Fibroblast of the aortic adventitia (primary cell): ENCODE measurements at places on chromosomes 7 and 10. TPM values are rescaled to one million over a fixed set of nuclear protein-coding genes. Genes with fewer than 3 reads are reported as not detected.
A peak's percentile ranks its signal among the peaks of the same experiment; 100 is the strongest.

SP4 gene
- 1.6 and 17.0 TPM in 2 replicates for total RNA-seq

XRCC2 gene
- 1.1 and 8.1 TPM in 2 replicates for total RNA-seq

NCOA4 gene
- 187 and 585 TPM in 2 replicates for total RNA-seq

SFTPA1 gene
- total RNA-seq, result not detected in 2 replicates

MYPN gene
- total RNA-seq, result 0.08 and 1.7 TPM in 2 replicates

DNA sequence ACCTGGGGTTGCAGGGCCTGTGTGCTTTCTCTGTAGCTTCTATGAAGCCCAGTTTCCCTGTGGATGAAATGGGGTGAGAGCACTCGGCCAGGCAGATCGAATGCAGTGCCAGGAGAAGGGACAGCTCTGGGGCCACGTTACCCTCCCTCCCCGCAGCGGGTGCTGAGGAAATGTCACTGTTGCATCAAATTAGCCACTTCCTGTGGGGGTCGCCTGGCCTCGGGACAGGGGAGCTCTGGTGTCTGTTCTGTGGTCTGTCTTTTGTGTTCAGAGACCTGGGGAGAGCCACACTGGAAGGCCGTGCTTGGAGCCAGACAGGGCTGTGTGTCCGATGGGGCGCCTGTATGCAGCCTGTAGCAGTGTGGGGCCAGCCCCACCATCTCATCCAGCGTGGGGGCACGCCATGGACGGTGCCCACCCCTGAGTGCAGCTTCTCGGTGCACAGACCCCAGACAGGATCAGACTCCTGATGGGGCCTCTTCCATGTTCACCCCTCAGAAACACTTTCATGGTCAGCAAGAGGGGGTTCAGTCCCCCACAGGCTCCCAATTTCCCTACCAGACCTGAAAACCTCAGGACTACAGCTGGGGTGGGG, 13.6 kb downstream of the TTYH3 start:
- DNase-seq, result no peak

- no peak for DNase-seq
Observed at GRCh38 chr10:60377042-60377352, 12.7 kb downstream of the ANK3 start.

DNA sequence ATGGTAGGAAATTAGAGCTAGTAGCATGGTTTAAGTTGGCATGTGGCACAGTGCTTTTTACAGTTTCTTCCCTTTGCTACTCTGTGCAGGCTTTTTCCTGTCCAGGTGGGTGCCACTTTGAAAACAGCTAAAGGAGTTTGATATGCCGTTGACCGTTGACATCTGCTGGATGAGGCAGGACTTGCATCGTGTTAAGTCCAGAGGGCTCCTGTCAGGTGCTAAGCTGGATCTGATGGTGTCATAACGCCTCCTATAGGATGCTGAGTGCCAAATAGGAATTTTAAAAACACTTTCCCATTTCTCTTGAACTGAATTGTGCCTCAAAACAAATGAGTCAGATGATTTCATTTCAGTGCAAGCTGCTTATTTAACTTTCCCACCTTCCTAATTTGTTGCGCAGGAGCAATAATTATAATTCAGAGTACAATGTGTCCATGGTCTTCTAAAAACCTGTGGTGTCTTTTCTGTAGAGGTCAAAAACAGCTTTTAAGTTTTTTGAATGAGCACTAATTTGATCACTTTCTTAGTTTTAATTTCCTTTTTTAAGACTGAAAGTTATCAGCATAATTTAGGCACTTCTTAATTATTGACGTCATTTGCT, 178.3 kb downstream of the CDCA7L start:
- DNase-seq, result peak; percentile 60

DNA sequence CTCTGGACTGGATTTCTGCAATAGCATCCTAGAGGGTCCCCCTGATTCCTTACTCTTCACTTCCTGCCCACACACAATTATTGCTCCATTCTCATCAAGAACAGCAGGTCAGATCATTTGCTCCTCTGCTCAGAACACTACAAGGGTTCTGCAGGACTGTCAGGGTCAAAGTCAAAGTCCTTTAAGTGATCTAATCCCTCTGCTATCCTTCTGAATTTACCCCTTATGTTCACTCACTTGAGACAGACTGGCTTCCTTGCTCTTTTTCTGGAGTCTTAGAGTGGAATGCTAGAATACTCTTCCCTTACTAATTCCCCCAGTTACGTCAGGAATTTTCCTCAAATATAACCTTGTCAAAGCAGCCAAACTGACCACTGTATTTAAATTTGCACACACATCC, 7.5 kb upstream of the POT1 start:
- no peak for DNase-seq

DNA sequence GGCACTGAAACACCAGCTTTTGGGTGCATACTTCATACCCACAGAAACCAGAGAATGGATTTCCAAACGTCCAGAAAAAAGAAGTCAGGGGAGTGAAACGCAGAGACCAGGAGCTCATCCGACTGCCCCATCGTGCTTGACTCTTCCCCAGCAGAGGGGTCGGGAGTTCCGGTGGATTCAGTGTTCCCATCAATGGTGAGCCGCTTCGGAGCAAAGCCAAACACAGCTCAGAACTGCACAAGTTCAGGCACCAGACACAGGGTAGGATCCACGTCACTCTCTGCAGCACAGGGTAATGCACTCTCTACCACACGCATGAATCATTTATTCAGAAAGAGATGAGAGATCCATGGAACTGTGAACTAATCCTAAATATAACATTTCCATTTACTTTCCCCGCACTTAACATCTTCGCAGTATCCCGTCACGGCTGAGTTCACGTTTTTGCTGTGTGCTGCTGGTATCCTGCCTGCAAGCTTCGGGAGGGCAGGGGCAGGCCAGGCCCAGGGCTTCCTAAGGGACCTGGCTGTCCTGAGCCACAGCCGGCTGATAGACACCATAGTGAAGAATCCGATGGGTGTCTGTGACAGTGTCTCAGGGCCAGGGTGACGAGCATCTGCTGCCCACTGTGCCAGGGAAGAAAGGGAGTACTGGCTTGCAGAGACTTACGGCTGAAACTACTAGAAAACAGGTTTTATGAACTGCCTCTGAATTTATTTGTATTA, 545.3 kb downstream of the PTPRN2 start:
- no peak for DNase-seq

DNA sequence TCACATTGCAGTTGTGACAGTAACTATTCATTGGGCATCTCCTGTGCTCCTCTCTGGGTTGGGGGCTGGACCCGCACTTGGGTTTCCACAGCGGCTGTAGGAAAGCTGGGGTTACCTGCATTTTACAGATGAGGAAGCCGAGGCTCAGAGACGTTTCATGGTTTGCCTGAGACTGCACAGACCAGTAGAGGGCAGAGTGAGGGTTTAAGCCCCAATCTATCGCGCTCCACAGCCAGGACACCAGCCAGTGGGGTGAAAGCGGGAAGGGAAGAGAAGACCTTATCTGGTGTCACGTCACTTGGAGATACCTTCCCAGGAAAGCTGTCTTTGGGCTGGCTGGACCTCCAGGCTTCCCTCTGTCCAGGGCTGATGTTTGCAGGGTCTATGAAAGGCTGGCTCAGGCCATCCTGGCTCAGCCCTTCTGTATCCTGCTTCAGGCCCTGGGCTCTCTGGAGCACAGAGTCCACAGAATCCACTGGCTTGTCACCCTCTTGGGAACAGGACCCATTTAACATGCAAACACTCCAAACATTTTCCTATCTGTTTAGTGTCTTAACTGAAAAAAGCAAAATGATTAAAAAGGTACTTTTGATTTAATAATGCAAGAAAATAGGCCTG, 167.7 kb downstream of the EMX2 start:
- no peak for DNase-seq

DNA sequence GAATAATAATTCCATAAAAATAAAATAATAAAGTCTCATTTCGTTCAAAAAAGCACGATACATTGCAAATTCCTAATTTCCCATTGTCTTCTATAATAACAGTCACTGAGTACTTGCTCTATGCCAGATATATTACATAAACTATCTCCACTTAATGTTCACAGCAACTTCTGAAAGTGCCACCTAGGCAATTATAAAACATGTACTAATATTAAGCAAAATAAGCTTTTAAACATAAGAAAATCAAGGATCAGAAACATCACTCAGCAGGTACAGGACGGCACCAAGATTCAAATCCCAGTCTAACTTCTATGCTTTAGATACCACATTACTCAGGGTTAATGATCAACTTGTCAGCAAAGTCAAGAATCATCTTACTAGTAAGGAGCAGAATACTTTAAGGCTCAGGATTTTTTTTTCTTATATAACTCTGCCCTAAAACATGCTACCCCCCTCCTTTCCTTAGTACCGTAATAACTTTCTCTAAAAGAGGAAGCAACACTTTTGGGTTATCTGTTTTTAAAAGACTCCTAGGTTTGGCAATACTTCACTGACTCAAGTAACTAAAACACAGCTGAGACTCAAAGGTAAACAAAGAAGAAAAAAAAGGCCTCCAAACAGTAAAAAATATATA, 51.3 kb downstream of the USP6NL start:
- peak; percentile 10 for DNase-seq

DNA sequence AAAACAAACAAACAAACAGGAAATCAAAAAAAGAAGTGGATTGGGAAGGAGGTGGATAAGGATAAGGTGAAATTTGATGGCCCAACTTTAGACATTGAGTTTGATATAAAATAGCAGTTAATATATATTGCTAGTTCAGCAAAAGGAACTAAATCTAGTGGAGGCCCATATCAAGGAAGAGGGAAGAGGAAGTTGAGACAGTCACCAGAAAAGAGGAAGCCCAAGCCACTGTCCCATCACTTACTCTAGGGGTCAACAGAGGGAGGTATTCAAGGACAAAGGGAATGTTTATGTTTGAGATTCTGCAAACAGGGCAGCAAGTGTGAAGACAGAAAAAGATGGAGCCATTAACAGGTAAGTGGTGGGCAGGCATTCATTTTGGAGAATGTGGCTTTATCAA, 3.7 kb downstream of the LAMTOR4 start:
- DNase-seq, result no peak

DNA sequence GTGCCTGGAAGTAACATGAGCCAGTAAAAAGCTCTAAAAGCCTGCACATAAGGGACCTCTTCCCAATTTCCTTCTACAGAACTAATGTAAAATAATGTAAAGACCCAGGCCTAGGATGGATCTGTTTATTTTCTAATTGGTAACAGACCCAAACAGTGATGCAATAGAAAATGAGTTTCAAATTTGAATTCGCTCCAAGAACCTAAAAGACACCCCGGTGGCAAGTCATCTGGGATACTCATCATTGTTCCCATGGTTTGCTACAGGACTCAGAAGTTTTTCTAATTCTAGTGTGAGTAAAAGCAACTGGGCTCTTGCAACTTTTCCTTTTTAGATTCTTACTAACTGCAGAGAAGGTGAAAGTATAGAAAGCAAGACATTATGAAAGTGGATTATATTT, 271.3 kb upstream of the CACNA2D1 start:
- DNase-seq, result no peak

DNA sequence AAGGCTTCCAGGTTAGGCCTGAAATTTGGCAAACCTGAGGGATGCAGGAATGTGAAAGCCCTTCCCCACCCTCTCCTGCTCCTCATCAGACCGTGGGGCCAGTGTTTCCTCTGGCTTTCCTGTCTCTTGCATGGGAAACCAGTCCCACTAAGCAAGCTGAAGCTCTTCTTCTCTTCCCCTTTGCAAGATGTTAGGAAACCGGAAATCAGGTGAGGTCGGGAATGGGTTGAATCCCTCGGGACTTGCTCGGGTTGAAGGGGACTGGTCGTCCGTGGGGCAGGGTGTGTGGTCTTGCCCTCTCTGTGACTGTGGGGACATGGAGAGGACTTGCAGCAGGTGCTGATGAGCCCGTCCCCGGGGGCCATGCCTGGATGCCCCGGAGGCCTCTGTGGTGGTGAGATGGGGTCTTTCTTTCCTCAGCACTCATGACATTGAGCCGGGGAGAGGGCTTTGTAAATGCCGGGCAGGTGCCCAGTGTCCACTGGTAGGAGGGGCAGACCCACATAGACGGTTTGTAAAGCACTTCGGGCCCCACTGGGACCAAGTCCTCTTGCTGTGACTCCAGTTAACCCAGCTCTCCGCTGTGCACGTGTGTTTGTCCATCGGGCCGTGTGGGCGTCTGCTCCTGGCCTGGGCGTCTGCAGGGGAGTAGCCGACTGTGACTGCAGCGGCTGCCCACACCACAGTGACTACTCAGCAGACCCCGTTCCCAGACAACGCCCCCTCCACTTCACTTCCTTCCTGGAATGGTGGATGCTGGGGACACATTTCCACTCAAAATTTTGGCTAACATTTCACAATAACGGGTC, 373.9 kb downstream of the GLRX3 start:
- no peak for DNase-seq

- no peak for DNase-seq
Observed at GRCh38 chr10:30748152-30748973, 118.8 kb upstream of the LYZL2 start.

- no peak for DNase-seq
Observed at GRCh38 chr10:43901744-43902504, 253.2 kb upstream of the ZNF32 start.

GRCh38 chr7:81839708-81840369, 70.0 kb upstream of the HGF start:
- no peak for DNase-seq

DNA sequence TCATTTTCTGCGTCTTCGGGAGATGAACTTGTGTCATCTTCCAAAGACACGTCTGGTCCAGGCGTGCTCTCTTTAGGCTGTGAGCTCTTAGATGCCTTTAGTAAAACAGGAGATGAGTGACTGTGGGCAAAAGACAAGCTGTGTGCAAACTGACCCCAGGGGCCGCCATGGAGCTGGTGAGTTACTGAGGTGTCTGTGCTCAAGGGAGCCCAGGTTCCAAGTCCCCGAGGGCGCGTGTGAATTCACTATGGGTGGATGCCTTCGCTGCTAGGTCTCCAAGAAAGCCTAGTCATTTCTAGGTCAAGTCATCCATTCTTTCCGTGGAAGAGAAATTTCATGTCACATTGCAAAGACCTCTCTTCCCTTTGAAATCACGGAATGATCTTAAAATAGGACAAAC, 83.9 kb upstream of the NMT2 start:
- DNase-seq, result no peak

GRCh38 chr7:44891791-44892190, 6.5 kb upstream of the PURB start:
- DNase-seq, result no peak

DNA sequence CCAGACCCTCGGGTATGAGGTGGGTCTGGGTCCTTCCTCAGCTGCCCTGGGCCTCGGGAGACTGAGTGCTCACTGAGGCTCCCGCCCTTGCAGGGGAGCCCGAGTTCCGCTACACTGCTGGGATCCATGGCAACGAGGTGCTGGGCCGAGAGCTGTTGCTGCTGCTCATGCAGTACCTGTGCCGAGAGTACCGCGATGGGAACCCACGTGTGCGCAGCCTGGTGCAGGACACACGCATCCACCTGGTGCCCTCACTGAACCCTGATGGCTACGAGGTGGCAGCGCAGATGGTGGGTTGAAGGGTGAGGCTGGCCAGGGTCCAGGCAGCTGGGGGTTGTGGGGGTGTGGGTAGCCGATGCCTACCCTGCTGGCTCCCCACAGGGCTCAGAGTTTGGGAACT, 7.6 kb downstream of the AEBP1 start:
- DNase-seq, result no peak

DNA sequence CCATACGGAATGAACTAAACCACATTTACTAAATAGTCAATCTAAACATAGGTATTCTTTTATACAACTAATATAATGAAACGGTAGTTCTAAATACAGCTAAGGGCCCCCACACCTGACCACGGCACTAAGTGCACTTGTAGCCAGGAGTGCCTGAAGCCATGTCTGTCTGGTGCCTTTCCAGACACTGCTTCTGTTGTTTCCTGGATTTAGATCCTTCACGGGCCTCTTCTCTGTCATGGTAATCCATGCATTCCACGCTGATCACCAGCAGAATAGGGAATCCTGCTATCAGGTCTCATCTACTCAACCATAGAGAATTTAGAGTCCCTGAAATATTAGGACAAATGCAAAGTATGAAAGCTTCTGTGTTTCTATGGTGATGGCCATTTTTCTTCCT, 37.8 kb downstream of the OSBPL3 start:
- no peak for DNase-seq
